ENCODE measurements at places on chromosomes 4 and X. TPM values are rescaled to one million over a fixed set of nuclear protein-coding genes. Genes with fewer than 3 reads are reported as not detected.

DNA sequence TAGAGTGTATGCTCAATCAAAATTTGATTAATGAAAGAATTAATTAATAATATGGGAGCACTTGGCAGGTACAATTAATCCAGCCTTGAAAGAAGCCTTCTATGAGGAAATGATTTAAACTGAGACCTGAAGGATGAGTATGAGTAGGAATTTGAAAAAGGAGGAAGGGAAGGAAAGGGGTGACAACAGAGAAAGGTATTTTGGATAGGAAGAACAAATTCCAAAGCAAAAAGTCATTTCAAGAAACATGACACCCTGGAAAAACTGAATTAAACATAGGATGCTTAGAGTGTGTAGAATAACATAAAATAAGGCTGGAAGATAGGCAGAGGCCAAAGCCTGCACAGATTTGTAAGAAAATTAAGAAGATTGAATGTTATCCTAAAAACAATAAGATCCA lies 29.6 kb downstream of the PHOX2B start:
- no peaks in the 10 kb centered on the region for H3K4me1 ChIP-seq
- no peaks in the 10 kb centered on the region for H3K36me3 ChIP-seq
- DNase-seq, result no peak

GRCh38 chr4:121827853-121828252 lies 4.2 kb upstream of the CCNA2 start:
- H3K36me3 ChIP-seq, result peaks cover 10% of the 10 kb centered on the region
- no peaks in the 10 kb centered on the region for H3K27me3 ChIP-seq
- H3K27ac ChIP-seq, result no peak overlapping the region
- DNase-seq, result no peak
- H3K4me3 ChIP-seq, result no peak overlapping the region

DNA sequence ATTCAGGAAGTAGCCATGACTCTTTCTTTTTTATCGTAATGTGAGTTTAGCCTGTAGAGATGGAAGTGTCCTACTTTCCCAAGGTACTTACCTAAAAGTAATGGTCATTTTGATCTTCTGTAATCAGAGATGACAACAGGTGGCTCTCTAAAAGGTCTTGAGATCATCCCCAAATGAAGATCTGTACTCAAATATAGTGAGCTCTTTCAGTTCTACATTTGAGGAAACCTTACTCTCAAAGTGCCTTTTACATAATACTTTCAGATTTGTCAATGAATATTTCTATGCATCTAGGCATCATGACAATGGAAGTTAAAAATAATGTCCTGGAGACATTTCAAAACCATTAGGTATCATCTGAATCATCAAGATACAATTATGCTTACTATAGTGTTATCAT lies 17.2 kb upstream of the MND1 start:
- no peaks in the 10 kb centered on the region for H3K4me1 ChIP-seq
- peaks cover 19% of the 10 kb centered on the region for H3K27me3 ChIP-seq
- H3K27ac ChIP-seq, result no peak overlapping the region
- H3K4me3 ChIP-seq, result no peak overlapping the region
- no peak for DNase-seq
- no peaks in the 10 kb centered on the region for H3K36me3 ChIP-seq

DNA sequence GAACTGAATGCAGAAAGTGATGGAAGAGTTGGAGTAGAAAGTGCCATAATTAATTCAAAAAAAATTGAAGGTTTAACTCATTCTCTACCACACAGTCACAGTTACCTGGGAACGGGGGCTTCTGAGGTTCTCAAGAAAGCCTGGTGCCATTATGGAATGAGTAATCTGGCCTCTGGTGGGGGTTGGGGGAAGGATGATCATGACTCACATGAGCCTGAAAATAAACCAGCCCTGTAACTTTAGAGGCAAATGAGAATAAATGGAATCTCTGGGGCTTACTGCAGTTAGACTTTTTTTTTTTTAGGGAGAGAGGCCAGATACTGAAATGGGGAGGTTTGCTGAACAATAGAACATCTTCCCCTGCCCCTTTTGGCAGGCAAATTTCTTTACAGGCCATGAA lies 55.3 kb downstream of the SOD3 start:
- H3K4me3 ChIP-seq, result no peak overlapping the region
- no peaks in the 10 kb centered on the region for H3K4me1 ChIP-seq
- H3K27me3 ChIP-seq, result peaks cover 4% of the 10 kb centered on the region
- no peaks in the 10 kb centered on the region for H3K36me3 ChIP-seq

- H3K4me3 ChIP-seq, result no peak overlapping the region
- DNase-seq, result no peak
- no peak overlapping the region for H3K27ac ChIP-seq
- no peaks in the 10 kb centered on the region for H3K27me3 ChIP-seq
These were observed 29.9 kb upstream of the PROM1 start for GRCh38 chr4:16113741-16114140.

DNA sequence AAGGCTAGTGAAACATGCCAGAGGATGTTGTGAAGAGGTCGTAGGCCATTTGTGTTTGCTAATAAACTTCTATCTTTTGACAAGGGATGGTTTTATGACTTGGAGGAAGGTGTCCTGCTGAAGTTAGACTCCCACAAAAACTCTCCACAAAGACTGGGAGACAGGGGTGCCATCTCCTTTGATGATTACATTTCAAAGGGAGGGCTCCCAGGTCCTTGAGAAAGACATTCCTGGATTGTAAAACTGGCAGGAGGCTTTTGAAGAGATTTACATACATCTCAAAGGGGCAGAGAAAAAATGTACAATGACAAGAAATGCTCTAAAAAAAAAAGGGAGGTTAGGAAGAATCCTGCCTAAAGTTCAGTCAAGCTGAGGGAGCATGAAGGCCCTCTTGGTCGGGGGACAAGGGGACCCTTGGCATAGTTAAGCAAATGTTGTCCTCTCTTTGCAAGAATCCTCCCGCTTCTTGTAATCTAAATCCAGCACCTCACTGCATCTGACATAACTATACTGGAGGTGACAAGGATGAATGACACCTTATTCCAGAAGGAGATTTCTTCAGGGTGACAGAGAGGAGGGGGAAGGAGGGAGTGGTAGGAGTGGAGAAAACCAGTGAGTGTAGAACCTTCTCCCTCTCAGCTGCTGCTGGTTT lies 41.1 kb upstream of the MGST2 start:
- H3K4me1 ChIP-seq, result no peaks in the 10 kb centered on the region
- peaks cover 5% of the 10 kb centered on the region for H3K27me3 ChIP-seq
- H3K27ac ChIP-seq, result no peak overlapping the region
- no peak for DNase-seq

DNA sequence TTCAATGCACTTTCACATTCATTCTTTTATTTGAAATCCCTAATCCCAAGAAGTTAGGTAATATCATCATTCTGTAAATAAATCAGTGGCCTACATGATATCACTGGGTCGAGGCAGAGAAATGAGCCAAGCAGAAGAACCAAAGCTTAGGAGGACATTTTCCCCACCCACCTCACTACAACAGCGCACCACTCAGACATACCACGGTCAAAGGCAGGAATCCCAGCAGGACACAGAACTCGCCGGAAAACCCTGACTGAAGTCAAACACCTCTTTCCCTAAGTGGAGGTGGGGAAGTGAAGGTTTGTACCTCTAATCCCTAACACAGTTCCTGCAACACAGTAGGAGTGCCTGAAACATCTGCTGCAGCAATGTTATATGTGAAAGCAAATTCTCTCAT lies 21.5 kb downstream of the RELL1 start:
- H3K27me3 ChIP-seq, result no peaks in the 10 kb centered on the region
- peaks cover 24% of the 10 kb centered on the region for H3K36me3 ChIP-seq
- no peak overlapping the region for H3K27ac ChIP-seq
- H3K4me3 ChIP-seq, result no peak overlapping the region

- DNase-seq, result no peak
- no peak overlapping the region for H3K27ac ChIP-seq
- peaks cover 3% of the 10 kb centered on the region for H3K27me3 ChIP-seq
- H3K4me1 ChIP-seq, result no peaks in the 10 kb centered on the region
- H3K36me3 ChIP-seq, result no peaks in the 10 kb centered on the region
These were observed 212.8 kb downstream of the AFAP1 start for GRCh38 chr4:7726665-7727413.

VCX3A gene
- total RNA-seq, result not detected

SUPT20HL1 gene
- not detected for total RNA-seq

APELA gene
- not detected for total RNA-seq

CENPI gene
- 24.6 TPM for total RNA-seq

DUSP9 gene
- total RNA-seq, result not detected
